ENCODE measurements at places on chromosomes 12 and 14. TPM values are rescaled to one million over a fixed set of nuclear protein-coding genes. Genes with fewer than 3 reads are reported as not detected.

Gene GPX2
- not detected for total RNA-seq

Gene CMA1
- total RNA-seq = not detected

Gene RAD9B
- total RNA-seq = 0.11 TPM

Gene SAMD15
- 3.5 TPM for total RNA-seq

Data from placental epithelial cell (primary cell).